Glomerular endothelial cell (primary cell): ENCODE measurements at places on chromosomes 1 and 21. TPM values are rescaled to one million over a fixed set of nuclear protein-coding genes. Genes with fewer than 3 reads are reported as not detected.
A peak's percentile ranks its signal among the peaks of the same experiment; 100 is the strongest.

DNA sequence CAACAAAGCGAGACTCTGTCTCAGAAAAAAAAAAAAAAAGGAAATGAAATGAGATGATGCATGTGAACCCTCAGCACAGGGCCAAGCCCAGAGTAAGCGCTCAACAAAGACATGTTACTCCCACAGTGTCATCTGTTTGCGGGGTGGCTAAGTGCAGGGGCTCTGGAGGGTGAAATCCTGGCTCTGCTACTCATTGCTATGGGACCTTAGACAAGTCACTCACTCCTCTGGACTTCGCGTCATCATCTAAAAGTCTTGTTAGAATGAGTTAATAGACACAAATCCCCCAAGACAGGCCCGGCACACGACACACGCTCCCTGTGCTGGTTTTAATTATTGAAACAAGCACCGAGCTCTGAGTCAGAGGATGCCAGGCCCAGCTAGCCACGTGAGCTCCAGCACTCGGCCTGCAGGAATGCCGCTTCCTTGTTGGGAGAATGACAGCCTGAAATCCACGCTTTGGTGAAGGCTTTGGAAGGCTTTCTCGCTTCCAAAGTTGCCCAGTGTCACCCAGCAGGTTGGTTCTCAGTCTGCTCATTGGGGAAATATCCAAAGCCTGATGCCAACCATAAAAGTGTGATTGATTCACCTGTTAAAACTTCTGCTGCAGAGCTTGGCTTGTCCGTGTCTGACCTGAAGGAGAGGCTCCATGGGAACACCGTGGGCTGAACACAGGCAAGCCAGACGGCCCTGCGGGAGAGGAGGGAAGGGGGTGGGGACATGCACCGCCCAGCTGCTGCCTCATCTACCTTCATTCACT lies 36.7 kb upstream of the TARDBP start:
- DNase-seq: no peak

PGLYRP3 gene
- not detected in 2 replicates for total RNA-seq

OR10J1 gene
- not detected in 2 replicates for total RNA-seq

GRCh38 chr1:173467426-173467825 lies 9.7 kb upstream of the PRDX6 start:
- no peak for DNase-seq

DNA sequence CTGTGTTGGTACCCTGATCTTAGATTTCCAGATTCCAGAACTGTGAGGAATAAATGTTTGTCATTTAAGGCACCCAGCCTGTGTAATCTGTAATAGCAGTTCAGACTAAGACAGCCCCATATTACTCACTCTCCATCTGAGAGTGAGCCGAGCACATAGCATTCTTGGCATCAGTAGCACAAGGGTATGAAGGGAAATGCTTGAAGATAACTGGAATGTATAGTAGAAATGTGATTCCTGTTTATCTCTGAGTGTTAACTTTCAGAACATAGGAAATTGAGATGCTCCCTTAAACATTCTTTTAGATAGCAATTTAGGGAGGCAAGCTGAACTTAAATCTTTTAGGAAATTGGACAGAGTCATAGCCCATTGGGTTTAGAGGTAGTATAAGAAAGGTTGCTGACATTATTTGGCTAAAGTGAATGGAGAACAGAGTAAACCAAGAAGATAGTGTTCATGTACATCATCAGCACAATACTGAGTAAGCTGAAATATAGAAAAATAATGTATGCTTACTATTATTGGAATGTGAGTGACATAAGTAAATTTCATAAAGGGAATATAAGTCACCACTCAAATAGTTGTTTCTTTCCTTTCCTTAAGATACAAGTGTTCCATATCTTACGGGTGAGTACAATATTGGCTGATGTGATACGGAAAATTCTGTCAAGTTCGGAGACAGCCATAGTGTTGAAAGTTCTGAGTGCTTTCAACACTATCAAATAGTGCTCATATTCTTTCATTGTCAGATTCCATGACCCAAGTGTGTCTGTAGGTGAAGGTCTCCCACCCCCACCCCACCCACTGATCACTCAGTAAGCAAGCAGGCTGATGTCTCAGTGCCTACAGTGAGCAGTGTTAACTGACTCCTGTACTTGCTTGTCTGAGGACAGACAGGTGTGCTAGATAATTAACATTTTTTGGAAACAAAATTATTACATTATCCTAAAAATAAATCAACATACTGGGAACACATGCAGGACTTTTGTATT lies 73.7 kb downstream of the LRRC8D start:
- DNase-seq: peak; percentile 75

DNAJC6 gene
- total RNA-seq: 3.2 and 3.3 TPM in 2 replicates

- DNase-seq: no peak
These were observed 39.8 kb upstream of the RAB4A start for GRCh38 chr1:229230893-229231753.

DNA sequence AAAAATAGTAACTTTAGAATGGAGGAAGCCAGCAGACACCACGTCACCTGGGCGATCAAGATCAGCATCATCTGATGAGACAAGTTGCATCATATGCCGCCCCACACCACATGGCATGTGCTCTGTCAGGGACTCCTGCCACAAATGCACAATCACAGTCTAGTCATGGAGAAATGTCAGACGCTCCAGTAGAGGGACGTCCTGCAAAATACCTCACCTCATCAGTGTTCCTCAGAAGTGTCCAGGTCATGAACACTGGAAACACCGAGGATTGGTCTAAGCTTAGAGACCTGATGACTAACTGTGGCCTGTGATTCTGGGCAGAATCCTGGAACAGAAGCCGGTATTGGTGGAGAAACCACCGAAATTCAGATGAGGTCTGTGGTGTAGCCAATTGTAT lies 14.3 kb downstream of the ADARB1 start:
- no peak for DNase-seq

- no peak for DNase-seq
These were observed 20.8 kb upstream of the TENT5C start for GRCh38 chr1:117585086-117585485.

- no peak for DNase-seq
These were observed 39.7 kb downstream of the MATN1 start for GRCh38 chr1:30683699-30684098.

GRCh38 chr1:107563441-107563840 lies 401.5 kb downstream of the VAV3 start:
- no peak for DNase-seq

DNA sequence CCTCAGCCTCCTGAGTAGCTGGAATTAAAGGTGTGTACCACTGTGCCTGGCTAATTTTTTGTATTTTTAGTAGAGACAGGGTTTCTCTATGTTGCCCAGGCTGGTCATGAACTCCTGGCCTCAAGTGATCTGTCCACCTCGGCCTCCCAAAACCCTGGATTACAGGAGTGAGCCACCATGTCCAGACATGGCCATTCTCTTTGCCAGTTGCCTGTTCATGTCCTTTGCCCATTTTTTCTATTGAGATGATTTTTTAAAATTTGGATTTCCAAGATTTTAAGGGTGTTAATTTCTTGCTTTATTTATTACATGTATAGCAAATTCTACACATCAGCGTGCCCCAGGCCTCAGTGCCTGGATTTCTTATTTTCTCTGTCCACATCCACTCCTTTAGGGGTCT lies 2.8 kb downstream of the POLR3GL start:
- DNase-seq: no peak

DNA sequence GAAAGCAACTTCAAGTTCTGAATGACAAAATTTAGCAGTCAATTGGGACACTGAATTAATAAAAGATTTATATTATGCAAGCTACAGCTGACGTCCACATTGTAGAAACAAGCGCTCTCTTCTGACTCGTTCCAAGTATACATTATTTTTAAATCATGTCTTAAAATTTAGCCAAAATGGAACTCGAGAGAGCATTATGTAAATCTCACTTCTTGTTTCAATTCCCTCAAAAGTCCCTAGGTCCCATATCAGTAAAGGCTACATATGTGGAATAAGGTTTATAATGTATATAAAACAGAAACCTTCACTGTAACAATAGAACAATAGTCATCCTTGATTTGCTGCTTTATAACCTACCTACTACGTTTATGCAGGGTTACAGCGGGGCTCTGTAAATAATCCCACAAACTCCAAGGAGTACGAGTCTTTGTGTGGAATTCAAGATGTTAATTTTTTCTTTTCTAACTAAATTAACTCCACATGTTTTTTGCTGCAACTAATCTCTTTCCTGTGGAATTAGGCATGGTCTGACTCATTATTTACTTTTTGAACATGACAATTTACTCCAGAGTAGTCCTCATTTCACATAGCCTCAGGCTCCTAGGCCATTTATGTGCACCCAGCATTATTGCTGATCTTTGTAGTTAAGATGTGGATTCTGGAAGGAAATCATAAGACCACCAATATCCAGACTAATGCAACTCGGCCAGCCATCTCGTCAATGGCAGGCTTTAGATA lies 785.1 kb downstream of the LTN1 start:
- no peak for DNase-seq

DNA sequence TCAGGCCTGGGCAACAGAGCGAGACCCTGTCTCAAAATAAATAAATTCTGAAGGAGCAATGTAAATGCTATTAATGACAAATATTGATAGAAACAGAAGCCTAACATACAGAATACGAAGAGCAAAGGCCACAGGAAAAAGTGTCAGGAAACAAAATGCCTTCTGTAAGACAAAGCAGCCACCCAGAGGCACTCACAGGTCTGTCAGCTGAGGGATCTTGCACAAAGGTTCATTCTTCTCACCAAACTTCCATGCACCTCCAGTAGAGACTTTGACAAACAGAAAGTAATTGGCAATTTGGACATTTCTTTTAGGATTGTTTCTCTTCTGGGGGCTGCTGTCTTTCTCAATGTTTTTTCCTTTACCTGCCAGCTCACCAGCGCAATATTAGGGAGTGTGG lies 1.2 kb upstream of the ALDH9A1 start:
- no peak for DNase-seq
